ENCODE measurements at places on chromosomes 11 and 22.

- no peak for DNase-seq
Measured at GRCh38 chr11:10291801-10292638, 2.0 kb downstream of the SBF2 start.

GRCh38 chr11:35089666-35090065, 49.3 kb upstream of the CD44 start:
- no peak for DNase-seq

DNA sequence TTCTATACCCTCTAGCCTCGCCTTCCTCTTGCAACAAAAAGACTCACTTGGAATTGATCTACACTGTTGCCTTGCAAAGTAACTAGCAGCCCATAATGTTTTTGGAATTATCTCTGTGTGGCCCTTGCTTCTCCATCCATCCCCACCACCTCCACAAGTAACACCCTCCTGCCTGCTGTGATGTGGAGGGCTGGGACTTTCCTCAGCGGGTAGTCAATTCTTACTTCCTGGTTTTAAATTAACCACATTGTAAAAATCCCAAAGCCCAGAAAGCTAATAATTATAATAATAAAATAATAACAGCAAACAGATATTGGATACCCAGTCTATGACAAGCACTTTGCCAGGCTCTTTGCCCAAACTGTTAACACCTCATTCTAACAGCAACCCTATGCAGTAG, 40.8 kb upstream of the GALNT18 start:
- no peak for DNase-seq

DNA sequence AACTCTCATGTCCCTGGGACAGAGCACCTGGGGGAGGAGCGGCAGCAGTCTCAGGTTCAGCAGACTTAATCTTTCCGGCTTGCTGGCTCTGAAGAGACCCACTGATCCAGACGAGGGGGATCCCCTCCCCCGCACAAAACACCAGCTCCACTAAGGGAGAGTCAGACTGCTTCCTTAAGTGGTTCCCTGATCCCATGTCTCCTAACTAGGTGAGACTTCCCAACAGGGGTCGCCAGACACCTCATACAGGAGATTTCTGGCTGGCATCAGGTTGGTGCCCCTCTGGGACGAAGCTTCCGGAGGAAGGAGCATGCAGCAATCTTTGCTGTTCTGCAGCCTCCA, 157.2 kb upstream of the TMEM45B start:
- no peak for DNase-seq

DNA sequence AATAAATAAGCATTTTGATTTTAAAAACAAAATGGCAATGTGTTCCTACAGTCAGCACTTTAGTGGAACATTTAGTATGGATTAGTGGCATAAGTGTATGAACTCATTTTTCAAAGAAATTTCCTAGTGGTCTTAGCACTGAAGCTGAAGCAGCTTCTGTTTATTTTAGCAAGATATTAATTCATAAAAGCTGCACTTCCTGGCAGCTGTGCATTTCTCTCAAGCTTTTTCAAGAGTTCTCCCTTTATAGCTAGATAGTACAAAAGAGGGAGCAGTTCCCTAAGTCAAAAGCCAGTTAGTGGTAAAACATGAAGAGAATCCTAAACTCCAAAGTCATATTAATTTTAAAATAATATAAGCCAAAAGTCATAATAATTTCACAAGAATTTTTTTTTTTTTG, 1036.0 kb upstream of the CCDC90B start:
- DNase-seq: no peak

DNA sequence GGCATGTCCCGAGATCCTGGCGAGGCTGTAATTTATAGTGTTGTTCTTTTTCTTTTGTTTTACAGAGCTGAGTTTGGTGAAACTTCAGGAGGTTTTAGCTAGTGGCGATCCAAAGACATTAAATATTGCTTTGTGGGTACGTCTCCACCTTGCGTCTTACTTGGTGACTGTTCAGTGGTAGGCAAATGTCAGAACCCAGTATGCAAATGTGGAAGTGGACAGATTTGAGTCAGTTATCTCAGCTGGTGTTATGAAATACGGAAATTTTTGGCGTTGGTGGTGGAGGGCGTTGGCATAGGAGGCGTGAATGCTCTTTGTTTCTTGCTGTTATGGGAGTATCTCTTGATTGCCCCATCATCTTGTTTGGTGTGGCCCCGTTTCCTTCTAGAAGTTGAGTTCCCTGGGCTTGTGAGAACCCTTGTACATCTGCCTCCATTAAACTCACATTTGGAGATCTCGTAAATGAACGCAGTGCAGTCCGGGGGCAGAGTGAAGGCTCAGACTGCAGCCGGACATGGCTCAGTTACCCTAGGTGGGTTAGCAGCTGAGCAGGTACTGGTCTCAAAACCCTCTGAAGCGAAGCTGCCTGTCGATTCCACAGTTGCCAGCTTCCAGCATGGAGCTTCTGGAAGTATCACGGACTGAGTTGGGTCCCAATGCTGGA, 39.9 kb downstream of the PTPRJ start:
- DNase-seq: no peak

GRCh38 chr11:58629857-58630256, 7.4 kb downstream of the CNTF start:
- peak; percentile 30 for DNase-seq

DNA sequence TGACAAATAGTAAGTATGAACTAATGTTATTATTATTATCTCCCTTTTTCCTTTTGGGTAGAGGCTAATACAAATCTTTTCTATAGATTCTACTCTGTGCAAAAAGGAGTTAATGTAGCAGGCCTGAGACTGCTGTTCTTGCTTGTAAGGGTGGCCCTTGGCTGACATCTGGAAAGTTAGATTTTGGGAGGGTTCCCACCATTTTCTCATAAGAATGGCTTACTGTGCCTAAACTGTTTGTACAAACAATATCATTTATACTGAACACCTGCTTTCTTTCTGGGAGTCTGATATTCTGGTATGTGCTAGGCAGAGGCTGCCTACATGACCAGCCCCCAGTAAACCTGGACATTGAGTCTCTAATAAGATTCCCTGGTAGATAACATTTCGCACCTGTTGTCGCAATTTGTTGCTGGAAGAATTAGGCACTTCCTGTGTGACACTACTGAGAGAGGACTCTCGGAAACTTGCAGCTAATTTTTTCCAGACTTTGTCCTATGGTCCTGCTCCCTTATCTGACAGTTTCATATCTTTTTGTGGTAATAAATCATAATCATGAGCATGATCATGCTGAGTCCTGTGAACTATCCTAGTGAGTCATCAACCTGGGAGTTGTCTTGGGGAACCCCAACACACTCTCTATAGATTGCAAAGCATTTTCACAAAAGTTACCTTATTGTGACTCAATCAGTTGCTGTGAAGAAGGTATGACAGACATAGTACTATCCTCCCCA, 257.7 kb upstream of the CCDC90B start:
- no peak for DNase-seq

DNA sequence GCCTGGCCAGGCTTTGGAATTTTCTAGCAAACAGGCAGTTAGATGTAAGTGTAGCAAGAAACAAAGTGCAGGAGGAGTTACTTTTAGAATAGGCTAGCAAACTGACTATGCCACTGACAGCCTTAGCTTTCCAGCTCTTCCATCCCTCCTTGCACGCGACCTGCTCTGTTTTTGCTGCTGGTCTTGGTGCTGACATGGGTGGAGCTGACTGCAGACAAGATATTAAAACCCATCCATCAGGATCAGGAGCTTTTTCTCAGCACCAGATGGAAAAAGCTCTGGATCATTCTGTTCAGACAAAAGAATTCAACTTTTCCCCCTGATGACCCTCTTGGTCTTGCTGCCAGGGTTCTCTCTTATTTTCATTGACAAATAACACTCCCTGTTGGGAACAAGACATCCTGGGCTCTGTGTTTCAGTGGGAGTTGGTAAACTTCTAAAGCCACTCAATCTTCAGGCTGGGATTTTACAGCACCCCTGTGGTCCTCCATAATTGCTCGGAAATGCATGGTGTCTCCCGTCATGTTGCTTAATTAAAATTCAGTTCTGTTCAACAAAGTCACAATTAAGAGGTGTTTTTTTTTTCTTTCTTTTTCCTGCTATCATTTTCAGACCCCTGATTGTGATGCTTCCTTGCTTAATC, 240.0 kb upstream of the LARGE1 start:
- no peak for DNase-seq

GRCh38 chr22:45696227-45696626, 24.6 kb downstream of the ATXN10 start:
- no peak for DNase-seq

- no peak for DNase-seq
Measured at GRCh38 chr11:15958910-15959309, 397.4 kb downstream of the SOX6 start.

DNA sequence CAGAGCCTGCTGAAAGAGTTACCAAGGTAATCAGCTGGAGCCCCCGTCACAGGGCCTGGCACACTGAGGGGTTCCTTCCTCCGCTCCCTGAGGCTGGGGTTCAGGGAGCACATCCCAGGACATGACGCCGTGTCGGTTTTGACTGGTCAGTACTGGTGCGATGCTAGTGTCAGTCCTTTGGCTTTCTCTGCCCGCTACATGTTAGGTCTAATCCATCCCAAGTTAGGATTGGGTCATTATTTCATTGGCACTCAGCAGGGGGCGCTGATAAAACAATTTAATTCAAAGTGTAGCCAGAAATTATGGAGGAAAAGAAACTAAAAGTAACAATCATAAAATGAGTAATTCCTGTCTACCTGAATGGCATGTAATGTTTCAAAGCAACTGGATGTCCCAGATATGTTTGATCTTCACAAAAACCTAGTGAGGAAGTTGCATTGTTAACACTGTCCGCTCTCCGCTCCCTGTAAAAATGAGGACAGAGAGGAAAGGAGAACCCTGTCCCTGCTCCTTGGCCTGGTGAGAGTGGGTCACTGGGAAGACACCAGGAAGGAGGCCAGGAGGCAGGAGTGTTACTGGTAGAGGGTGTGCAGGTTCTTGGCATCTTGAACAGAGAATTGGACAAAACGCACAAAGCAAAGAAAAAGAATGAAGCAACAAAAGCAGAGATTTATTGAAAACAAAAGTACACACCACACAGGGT, 27.1 kb downstream of the TSKU start:
- no peak for DNase-seq

GRCh38 chr11:129117595-129118350, 74.4 kb downstream of the ARHGAP32 start:
- DNase-seq: peak; percentile 85

DNA sequence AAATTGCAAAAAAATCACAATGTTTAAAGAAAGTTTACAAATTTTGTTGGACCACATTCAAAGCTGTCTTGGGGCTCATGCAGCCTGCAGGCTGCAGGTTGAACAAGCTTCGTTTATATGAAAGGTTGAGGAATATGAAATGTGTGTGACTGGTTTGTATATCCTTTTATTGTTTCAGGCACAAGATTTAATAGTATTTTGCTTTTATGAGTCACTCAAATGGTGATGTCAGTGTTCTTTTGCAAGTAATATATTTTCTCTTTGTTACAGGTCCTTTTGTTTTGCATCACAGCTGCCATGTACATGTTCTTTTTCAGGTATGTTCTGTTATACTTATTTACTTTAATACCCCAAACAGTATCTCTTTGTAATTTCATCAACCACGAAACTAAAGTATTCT, 198.6 kb downstream of the TMEM135 start:
- DNase-seq: no peak

GRCh38 chr11:130203766-130204702, 44.5 kb downstream of the ST14 start:
- no peak for DNase-seq

GRCh38 chr11:111917312-111917711, 1.4 kb upstream of the C11orf52 start:
- DNase-seq: no peak

Data from NCI-H510A treated with DMSO at 0.1 percent for 48 hours (cell line).